Right atrium auricular region (tissue), 2 donors: ENCODE measurements at places on chromosomes 13 and 19.
A peak's percentile ranks its signal among the peaks of the same experiment; 100 is the strongest.

- DNase-seq, result no peak
Measured at GRCh38 chr13:101996954-101997353, 404.9 kb downstream of the FGF14 start.

DNA sequence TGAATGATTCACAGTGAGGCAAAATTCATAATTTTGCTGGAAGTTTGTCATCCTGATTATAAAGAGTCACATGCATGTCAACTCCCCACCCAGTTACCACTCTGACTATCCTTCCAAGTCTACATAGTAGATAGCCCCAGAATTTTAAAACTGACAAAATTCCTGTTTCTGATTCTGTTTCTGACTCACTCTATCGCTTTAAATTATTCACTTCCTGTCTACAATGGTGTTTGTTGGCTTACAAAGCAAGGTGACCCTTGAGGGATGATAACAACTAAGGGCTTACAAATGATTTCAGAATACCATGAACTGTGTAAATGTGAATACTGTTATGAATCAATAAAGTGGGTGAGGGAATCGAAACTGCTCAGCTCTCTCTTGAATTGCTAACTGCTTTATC is 98.7 kb upstream of the KL start:
- no peak for DNase-seq

DNA sequence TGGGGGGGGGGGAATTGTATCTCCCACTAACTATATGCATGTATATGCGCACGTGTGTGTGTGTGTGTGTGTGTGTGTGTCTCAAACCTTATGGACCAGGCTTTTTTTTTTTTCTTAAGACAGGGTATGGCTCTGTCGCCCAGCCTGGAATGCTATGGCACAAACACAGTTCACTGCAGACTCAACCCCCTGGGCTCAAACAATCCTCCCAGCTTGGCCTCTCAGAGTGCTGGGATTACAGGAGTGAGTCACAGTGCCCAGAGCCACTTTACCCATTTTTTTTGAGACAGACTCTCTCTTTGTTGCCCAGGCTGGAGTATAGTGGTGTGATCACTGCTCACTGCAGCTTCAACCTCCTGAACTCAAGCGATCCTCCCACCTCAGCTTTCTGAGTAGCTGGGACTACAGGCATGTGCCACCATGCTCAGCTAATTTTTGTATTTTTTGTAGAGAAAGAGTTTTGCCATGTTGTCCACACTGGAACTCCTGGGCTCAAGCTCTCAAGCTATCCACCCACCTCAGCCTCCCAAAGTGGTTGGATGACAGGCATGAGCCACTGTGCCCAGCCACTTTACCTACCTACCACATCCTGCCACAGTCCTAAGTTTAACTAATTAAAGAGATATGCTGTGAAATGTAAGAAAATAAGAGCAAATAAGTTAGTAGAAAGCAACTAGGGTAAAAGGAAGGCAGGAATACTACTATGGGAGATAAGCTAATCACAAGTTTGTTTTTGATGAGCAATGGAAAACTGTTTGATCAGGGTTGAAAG is 2.4 kb downstream of the ZMYM5 start:
- DNase-seq, result no peak

- no peak for DNase-seq
Measured at GRCh38 chr19:55273978-55274707, 5.8 kb downstream of the HSPBP1 start.

GRCh38 chr19:14809272-14810057 is 25.5 kb downstream of the OR7A5 start:
- no peak for DNase-seq

DNA sequence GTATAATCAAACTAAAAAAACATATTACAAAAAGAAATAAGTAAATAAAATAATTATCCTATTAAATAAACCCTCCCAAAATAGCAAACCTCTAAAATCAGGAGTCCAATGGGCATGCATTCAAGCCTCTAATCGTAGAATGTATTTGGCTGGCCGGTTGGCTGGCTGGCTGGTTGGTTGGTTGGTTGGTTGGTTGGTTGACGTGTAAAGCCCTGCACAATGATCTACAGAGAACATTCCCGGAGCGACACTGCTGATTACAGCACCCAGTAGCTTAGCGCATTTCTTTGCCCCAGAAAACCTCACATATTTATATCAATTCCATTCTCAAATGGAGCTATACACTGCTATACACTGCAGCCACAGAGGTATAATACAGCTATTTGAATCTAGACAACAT is 65.6 kb downstream of the SACS start:
- no peak for DNase-seq

DNA sequence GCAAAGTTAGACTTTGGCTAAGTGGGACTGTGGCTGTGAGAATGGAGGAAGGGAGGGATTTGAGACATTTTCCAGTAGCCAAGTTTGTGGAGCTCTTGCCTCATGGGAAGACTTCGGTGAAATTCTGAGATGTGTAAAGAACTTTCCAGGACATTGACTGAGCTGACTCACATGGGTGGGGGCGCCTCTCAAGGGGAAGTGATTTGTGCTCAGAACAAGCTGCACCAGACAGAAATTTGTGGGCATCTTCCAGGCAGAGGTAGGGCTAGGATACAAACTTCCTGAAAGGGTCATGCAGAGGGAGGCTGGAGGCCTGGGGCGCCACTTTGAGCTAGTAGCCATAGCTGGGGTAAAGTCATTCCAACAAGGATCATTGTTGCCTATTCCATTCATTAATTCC is 9.8 kb upstream of the SIGLEC10 start:
- peak; percentile 68 for DNase-seq

DNA sequence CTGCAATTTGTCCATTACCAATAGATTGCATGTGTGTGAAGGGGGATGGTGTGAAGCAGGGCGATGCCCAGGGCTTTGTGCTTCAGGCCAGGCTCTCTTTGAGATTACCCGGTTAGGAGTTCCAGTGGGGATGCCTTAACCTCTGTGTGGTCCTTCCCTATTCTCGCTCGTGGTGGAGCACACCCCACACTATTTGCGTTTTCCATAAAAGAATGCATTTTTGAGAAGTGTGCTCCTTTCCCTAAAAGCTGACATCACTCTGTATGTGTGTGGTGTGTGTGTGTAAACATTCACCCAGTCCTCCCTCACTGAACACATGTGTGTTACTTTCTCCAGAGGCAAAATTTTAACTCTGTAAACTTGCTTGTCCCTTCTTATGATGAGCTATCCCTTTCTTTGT is 308.3 kb downstream of the SLC7A1 start:
- no peak for DNase-seq

DNA sequence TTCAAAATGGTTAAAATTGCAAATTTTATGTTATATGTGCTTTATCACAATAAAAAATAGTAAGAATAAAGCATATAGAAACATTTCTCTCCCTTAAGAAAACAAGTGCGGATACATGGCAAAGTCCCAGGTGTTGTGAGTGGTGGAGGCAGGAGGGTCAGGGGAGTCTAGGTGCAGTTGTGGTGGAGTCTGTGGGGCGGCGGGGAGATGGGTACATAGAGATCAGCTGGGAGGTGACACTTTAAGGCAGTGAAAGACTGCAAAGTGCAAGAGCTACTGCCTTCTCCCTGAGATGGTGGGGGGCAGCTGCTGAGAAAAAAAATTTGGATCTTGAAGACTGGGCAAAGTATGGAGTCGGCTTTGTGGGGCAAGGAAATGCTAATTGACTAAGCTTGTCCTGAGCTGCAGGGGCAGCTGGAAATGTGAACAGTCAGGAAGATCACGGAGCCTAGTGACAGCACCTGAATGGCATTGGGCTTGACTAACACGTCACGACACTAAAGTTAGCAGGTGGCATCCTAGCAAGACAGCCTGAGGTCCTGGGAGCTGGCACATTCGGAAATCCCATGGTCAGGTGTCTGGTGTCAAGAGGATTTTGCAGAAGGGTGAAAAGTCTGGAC is 72.9 kb upstream of the IRS2 start:
- no peak for DNase-seq

DNA sequence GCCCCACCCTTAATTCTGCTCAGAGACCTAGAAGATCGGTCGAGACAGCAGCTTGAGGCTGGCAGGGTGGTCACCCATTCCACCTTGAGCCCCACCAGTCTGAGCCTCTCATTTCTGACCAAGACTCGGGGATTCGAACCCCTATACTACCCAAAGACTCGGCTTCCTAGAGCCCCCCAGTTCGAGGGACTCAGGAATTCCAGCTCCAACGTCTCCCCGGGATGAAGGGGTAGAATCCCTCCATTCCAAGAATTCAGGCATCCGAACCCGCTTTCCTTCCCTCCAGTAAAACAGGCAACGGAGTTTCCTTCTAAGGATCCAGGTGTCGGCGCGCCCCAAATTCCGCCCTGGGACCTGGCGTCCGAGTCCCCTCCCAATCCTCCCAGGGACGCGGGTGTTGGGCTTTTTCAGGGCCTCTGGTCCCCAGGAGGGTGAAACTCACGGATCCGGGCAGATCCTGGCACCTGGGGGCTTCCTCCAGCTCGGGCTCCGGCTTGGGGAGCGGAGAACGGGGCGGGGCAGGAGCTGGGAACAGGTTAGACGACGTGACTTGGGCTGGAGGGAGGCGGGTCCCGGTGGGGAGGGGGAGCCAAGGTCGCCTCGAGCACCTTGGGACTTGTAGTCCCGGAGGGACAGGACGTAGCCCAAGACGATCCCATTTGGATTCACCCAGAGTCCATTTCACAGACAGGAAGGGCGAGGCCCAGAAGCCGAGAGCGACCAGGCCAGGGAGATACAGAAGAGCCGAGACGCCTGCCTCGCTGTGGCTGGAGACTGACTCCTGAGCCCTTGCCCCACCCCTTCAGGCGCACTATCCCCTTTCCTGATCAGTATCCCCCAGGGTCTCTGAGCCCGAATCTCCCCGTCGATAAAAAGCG is at the start of gene PPP1R13L:
TSS of gene PPP1R13L (minus strand) at position 513 of the 878 bp plus-strand sequence. CDS start 6,751 bp downstream, outside the sequence.
- peak; percentile 91 for DNase-seq

DNA sequence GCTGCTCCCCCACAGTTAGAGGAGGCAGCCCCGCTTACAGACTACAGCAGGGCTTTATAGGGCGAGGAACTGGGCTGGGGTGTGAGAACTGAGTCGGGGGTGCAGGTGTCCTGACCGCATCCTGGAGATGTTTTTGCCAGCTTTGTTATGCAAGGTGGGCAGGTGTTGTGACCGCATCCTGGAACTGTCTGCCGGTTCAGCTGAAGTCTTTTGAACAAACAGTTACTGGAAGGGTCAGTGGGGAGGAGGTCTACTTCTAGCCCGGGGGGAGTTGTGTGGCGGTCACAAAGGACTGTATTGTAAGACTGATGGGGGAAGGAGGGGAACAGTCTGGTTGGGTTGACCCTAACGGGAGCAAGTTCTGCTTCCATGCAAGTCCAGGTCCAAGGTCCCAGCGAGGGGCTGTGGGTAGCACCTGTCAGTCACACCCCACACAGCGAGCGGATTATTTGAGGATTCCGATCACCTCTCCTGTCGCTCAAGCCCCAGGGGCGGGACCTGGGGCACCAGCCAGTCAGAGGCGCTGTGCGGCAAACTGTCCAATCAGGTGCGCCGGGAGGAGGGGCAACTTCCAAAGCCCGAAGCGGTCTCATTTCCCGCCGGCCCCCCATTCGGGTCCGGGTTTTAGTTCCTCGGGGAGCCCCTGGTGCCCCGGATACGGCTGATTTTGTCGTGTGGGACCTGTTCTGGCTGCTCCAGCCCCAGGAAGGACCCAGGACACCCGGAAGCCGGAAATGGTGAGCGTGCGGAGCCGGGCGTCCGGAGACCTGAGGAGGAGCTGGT is at the start of gene ZNF101:
TSS of gene ZNF101 (plus strand) at position 610 of the 783 bp plus-strand sequence. CDS start at position 735, 125 bp downstream.
- peak; percentile 93 for DNase-seq

GRCh38 chr19:33456845-33457220 is 64.8 kb downstream of the PEPD start:
- no peak for DNase-seq

DNA sequence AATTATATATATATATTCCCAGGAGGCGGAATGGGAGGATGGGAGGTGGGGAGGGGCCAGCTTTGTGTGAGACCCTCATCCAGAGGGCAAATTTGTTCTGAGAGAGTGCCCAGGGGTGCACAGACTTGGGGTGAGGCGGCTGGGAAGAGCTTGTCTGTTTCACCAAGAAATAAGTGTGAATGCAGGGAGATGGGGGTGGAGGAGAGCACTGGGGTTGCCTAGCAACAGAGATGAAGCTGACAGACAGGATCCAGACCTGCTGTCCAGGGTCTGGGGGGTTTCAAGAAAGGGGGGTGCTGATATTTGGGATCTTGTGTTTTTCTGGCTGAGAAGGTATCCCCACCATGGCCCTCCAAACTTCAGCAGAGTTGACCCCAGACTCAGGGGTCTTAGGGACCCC is 18.6 kb upstream of the TNFAIP8L1 start:
- DNase-seq, result no peak

- DNase-seq, result no peak
Measured at GRCh38 chr19:28989739-28990138, 223.2 kb downstream of the UQCRFS1 start.
